Fibroblast of skin of scalp (primary cell): ENCODE measurements at places on chromosomes 16 and 17.

DNA sequence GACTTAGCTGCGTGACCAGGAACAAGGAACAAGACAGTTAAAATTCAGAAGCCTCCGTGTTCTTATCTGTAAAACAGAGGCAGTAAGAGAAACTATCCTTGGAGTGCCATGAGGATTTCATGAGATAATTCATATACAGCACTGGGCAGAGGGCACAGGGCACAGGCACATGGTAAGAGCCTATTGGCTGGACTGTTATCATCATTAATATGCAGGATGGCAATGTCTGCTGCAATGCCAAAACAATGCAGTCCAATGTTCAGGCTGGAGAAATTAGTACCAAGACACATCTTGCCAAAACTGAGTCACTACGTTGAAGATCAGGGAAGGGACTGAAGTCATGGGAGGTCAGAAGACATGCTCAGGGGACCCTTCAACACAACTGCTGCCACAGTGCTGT, 13.6 kb downstream of the CDRT4 start:
- DNase-seq: no peak

GRCh38 chr16:52572656-52573055, 25.7 kb upstream of the TOX3 start:
- no peak for DNase-seq

GRCh38 chr16:4091240-4092012, 24.8 kb downstream of the ADCY9 start:
- no peak for DNase-seq

DNA sequence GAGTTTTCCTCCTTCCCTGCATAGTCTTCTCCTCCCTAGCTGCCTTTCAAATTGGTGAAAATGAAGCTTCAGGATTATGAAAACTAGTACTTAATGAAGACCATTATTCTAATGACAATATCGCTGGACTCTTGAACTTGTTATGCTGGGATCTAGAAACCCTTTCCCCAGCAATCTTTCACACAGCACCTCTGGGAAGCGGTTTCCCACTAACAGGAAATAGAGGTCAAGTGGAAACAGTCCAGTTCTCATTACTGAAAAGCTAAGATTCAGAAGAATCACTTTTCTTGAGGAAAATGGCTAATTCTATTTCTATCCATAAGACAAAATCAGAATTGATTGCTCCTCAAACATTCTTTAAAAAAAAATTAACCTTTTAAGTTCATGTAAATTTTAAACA, 2.0 kb upstream of the VEZF1 start:
- DNase-seq: no peak

GRCh38 chr17:65772989-65773388, 211.5 kb upstream of the AXIN2 start:
- DNase-seq: no peak

DNA sequence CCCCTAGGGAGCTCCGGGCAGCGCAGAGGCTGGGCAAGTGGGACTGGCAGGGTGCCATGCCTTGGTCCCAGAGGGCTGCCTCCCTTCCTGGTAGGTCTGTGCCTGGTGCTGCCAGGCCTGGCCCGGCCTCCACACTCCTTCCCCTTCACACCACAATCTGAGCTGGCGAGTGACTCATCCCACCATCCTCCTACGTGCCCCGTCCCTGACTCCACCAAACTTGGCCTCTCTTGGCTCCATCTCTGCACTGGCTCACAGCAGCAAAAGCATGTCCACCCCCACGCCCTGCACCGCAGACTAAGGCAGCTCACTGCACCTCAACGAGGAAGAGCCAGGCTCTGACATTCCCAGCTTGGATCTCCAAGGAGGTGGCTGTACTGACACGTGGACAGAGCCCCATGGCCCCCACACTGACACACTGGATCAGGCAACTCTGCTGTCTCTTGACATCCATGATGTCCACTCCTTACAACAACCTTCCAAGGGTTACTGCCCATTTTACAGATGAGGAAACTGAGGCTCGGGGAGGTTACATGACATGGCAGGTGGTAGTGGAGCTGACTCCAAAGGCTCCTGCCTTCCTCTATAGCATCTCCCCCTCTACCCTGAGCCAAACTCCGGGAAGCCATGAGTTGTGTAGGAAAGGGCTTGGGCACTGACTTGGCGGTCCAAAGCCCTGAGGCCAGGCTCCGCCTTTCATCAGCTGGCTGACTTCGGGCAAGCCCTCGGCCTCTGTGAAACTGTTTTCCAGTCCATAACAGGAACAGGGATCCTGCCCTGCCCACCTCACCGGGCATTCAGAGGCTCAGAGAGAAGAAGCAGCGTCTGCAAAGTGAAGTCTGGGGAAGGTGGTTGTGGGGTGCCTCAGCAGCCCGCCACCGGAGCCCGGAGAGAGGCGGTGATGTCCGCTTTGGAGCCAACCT, 20.1 kb upstream of the KRT19 start:
- DNase-seq: peak; percentile 98

GRCh38 chr17:67830440-67830839, 5.1 kb downstream of the BPTF start:
- DNase-seq: no peak

- DNase-seq: no peak
Measured at GRCh38 chr16:55868137-55868536, 7.0 kb downstream of the CES5A start.

- no peak for DNase-seq
Measured at GRCh38 chr17:49505854-49506253, 10.8 kb downstream of the NGFR start.

DNA sequence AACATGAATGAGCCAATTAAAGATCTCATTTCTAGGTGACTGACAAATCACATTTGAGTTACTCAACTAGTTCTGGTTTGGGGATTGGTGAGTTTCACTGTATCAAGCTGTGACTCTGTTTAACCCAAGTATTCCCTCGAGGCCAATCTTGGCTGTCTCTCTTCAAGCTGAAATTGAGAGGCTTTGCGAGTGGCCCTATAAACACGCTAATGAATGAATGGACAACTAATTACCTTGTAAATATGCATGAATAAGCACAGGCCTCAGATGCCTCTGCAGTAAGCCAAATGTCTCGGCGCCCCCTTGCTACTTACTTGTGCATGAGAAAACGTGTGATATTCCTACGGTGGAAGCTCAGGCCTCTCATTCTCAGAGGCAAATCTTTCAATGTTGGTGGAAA, 450.3 kb upstream of the PSMD7 start:
- DNase-seq: no peak

DNA sequence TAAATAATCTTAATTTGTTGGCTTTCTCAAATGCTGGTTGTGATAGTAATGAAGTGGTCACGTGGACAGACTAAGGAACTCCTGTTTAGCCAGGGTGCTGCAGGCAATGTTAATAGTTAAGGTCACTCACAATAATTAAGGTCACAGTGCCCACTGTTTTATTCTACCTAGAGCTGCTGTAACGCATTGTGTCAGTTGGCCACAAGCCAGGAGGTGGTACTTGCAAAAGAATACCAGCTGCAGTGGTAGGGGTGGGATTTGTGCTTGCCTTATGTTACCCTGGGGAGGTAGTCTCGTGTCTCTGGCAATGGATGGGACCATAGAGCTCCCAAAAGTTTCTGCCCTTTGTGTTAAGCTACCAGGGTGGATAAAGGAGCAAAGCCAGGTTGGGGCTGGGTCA, 969.1 kb upstream of the CDH8 start:
- no peak for DNase-seq

GRCh38 chr17:59769887-59770286, 62.4 kb downstream of the VMP1 start:
- DNase-seq: no peak

DNA sequence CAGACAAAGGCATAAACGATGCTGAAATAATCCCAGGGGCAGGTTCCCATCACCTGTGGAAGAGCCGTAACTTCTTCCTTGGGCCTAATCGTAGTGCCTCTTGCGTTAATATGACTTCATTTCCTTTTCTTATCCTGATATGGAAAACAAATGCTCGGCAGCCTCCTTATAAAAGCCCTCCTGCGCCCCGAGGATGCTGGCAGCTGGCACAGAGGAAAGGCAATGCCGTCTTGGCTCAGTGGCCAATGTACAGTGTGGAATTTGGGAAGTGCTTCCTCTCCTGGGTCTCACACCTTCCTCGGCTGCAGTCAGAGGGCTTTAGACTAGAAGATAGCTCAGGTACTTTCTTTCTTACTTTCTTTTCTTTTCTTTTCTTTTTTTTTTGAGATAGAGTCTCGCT, 3.4 kb downstream of the SCN4A start:
- no peak for DNase-seq

DNA sequence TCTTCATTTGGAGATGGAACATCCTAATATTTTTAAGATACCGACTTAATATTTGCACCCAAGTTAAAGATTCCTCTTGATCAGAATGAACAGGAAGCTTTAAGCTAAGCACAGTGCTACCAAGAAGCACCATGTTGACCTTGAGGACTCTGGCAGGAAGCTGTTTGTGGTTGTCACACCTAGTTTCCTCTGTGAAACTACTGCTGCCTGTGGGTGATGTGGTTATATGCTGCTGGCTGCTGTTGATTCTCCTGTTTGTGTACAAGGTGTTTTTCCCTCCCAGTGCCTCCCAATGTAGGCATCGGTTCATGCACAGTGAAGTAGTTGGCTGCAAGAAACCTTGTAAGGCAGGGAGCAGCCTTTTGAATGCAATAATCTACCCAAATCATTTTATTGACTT, 23.4 kb downstream of the RBL2 start:
- DNase-seq: no peak

DNA sequence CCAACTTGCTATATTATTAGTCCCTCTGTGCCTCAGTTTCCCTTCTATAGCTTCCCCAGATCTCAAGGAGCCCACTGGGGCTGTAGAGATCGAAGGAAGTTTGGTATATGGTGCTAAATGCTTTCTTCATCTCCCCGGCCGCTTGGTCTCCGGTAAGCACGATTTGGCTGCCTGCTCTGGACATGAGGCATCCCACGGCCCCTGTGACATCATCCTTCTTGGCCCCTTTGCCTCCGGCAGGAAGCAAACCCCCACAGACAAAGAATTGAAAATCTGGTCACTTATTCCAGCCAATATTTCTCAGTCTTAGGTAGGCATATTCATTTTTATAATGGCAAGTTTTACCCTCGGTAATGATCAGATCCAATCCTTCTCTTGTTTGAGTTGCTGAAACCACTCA, 65.8 kb downstream of the WSCD1 start:
- DNase-seq: no peak

GRCh38 chr16:10888320-10888937, 11.4 kb downstream of the CIITA start:
- no peak for DNase-seq

- DNase-seq: no peak
Measured at GRCh38 chr17:219696-220095, 38.2 kb upstream of the DOC2B start.

DNA sequence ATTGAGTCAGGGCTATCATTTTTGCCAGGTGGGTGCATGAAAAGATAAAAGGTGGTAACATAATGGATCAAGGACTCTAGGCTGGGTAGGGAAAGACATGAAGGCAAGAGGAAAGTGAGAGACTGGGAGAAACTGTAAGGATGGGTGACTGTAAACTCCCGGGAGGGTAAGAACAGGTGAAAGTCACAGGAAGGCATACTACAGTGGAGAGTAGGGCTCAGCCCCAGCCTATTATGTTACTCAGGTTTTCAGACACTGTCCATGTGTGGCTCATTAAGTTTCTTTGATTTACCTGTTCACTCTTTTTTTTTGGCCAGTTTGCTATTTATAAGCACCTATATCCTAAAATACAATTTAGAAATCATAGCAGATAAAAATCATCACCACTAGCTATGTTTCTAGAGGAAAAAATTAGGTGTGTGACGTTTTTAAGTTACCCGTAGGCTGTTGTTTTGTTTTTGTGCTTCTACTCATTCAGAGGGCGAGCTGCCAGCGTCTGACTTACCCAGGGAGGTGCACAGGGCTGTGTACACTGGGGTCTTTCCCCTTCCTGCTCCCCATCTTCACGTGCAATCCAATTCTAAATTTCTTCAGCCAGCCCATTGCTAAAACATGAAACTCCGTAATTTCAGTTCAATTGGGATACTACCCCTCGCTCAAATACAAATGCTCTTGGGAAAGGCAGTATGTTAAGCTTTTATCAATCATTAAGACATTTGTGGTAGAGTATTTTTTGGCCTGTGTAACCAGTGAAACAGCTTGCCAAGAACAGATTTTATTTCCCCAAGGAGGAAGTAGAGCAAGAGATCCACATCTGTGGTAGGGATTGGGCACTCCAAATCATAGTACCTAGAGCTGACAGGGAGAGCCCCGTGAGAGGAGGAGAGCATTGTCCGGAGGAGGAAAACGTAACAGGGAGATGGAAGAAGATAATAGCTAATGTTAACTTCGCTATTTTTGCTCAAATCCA, 21.7 kb upstream of the VWA3A start:
- DNase-seq: no peak

- no peak for DNase-seq
Measured at GRCh38 chr17:9221147-9221921, 200.0 kb downstream of the NTN1 start.

- DNase-seq: no peak
Measured at GRCh38 chr17:65657251-65657828, 95.9 kb upstream of the AXIN2 start.

- peak; percentile 8 for DNase-seq
Measured at GRCh38 chr16:11915114-11915643, 577 bp downstream of the GSPT1 start.

GRCh38 chr16:1911467-1912214, 6.6 kb downstream of the HS3ST6 start:
- no peak for DNase-seq

- DNase-seq: no peak
Measured at GRCh38 chr17:67076290-67076689, 31.9 kb downstream of the CACNG1 start.

DNA sequence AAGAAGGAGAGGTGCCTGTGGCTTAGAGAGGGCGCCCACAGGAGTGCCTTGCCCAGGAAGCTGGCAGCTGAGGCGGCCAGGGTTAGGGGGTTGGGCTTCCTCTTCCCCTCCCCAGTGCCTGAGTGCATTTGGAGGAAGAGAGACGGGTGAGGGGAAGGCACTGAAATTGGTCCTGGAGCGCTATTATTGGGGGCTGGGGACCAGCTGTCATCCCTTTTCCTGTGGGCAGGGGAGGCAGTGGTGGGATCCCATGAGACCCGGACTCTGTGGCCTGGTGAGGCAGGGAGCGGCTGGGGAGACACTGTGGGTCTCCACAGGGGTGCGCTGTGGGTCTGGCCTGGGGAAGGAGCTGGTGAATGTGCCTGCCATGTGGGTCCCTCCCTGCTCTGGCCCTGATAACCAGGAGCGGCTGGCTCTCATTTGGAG, 259.7 kb downstream of the SEC14L1 start:
- peak; percentile 75 for DNase-seq

DNA sequence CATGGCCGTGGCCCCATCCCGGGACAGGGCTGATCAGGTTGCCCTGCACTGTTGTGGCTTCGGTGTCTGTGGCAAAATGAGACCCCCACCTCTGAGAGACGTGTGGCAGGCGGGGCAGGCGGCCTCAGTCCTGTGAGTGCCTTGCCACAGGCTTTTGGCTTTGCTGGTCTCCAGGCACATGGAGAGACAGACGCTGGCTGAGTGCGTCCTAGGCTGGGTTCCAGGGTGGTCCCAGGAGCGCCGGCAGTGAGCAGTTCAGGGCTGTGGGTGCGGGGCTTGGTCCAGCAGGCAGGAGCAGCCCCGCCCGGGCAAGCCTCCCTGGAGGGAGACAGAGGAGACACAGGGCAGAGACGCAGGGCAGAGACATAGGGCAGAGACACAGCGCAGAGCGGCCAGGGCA, 29.2 kb downstream of the SOX8 start:
- DNase-seq: no peak
